Adipose tissue (tissue), 3 donors: ENCODE measurements at places on chromosomes 12 and 14. TPM values are rescaled to one million over a fixed set of nuclear protein-coding genes. Genes with fewer than 3 reads are reported as not detected.

KIF26A gene
- polyA plus RNA-seq: 6.4 TPM

DLST gene
- 54.1 TPM for polyA plus RNA-seq

POTEG gene
- not detected for polyA plus RNA-seq

PTCSC3 gene
- polyA plus RNA-seq: not detected

RASSF9 gene
- 0.86 TPM for polyA plus RNA-seq
